NCI-H1092 treated with DMSO at 0.1 percent for 48 hours (cell line): ENCODE measurements at places on chromosomes 4 and X.

DNA sequence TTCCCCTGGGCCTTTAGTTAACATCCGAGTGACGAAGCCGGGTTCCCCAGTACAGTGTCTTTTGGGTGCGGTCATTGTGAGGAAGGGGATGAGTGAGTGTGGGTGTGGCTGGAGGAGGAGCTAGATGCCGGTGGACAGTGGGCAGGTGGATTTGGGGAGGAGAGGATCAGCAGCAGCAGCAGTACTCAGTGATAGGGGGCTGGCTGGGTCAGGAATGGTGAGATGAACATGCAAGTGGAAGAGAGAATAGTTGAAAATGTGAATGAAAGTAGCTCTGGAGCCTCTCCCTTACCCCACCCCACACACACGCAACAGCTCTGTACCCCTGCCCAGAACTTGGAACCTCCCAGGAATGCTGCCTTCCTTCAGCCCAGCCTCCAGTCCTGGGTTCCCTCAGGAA lies 4.5 kb downstream of the TSR2 start:
- no peak for DNase-seq

- DNase-seq, result no peak
These were observed 124.9 kb downstream of the KDM6A start for GRCh38 chrX:44997888-44998287.

GRCh38 chr4:76624241-76624681 lies 189.2 kb downstream of the SHROOM3 start:
- no peak for DNase-seq

DNA sequence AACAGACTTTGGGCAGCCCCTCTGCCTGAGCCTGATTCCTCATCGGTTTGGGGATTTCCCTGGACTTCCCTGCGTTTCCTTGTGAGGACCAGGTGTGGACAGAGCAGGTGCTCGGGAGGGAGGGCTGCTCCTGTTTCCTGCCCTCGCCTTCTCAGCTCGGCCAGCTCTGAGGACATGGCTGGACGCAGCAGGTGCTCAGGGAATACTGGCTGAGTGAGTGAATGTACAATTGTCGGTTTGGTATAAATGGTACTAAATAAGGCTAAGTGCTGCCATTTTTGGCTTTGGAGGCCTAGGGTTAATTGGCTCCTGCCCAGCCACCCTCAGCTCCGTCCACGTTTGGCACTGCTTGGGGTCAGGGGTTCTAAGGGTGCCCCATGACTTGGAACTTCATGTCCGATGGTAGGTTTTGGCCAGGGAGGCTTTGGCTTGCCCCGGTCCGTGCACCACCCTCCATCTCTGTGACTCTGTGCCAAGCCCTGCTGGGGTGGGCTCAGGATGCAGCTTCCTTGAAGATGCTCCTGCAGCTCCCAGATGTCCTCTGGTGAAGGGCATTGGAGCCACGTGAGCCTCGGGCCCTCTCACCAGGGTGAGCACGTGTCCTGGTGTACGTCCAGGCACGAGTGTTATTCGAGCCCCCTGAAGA lies 45.0 kb upstream of the NKX1-1 start:
- no peak for DNase-seq

GRCh38 chr4:137203601-137204000 lies 328.7 kb downstream of the PCDH18 start:
- DNase-seq, result no peak

- DNase-seq, result no peak
These were observed 438.3 kb downstream of the GPAT3 start for GRCh38 chr4:83974111-83974780.

DNA sequence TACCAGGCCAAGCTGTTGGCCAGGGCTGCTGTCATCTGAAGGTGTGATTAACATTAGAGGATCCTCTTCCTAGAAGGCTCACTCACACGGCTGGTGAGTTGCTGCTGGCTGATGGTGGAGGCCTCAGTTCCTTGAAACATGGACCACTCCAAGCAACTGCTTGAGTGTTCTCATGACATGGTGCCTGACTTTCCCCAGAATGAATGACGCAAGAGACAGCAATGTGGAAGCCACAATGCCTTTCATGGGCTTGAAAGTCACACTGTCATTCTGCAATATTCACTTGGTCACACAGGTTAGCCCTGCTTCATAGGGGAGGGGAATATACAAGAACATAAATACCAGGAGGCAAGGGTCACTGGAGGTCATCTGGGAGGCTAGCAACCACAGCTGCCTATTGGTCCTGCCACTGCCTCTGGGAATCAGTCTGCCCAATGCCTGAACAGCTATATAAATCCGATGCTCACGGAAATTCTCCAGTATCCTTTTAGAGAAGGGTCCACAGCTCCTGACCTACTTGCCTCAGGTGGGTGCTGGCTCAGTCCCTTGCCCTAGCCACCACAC lies 97.1 kb upstream of the MAML3 start:
- no peak for DNase-seq

DNA sequence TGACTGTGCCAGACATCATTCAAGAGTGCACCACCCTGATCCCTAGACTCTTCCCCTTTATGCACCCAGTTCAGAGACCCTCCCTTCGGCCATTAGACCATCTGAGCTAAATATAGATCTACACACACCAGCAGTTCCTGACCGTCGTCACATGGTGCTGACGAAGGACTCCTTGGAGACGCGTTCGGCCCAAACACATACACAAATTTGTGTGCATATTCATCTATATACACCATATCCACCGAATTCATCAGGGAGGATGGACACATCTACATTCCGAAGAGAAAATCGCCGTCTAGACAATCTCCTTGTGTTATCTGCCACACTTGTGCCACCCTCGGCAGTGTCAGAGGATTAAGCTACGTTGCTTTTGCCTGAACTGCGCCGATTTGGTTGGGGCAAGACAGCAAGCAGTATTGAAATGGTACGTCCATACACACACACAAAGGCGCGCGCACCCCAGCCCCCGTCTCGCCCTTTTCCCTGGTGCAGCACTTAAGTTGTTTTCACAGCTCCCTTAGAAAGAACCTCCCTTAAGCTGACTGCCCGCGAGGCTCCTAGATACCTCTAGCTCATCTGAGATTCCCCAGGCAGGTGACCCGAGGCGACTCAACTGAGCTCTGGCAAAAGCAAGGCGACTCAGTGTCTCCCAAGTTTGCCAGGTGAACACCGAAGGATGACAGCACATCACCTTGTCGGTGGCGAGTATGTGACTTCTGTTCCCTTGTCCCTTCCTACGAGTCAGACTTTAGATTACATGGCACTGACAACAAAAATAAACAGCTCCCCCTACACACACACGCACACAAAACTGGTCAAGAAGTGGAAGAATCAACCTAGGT lies 1.0 kb downstream of the RASGEF1B start:
- DNase-seq, result peak; percentile 61
